Effector CD4-positive, alpha-beta T cell (primary cell): ENCODE measurements at places on chromosomes 5 and 9.

- no peak for DNase-seq
Observed at GRCh38 chr5:34632807-34633422, 23.2 kb upstream of the RAI14 start.

GRCh38 chr5:53041071-53041692, 52.0 kb downstream of the ITGA2 start:
- DNase-seq, result no peak

DNA sequence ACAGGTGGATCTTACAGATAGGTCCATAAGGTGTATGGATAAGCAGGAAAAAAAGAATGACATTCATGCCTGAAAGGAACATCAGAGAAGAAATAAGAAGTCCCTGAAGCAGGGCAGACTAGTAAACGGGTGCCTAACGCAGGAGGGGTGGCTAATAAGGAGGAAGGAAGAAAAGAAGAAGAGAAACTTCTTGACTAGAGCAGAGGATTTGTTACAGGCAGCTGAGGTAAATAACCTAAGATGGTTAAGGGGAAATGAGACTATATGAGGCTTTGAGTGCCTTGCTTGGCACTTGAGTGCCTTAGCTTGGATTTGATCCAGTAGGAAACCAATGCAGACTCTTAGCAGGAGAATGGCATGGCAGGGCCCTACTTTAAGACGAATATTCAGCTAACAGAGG, 313.5 kb upstream of the PDE4D start:
- no peak for DNase-seq

GRCh38 chr5:118450554-118451332, 537.6 kb downstream of the DTWD2 start:
- no peak for DNase-seq

GRCh38 chr9:124139001-124139400, 118.7 kb upstream of the NEK6 start:
- no peak for DNase-seq

DNA sequence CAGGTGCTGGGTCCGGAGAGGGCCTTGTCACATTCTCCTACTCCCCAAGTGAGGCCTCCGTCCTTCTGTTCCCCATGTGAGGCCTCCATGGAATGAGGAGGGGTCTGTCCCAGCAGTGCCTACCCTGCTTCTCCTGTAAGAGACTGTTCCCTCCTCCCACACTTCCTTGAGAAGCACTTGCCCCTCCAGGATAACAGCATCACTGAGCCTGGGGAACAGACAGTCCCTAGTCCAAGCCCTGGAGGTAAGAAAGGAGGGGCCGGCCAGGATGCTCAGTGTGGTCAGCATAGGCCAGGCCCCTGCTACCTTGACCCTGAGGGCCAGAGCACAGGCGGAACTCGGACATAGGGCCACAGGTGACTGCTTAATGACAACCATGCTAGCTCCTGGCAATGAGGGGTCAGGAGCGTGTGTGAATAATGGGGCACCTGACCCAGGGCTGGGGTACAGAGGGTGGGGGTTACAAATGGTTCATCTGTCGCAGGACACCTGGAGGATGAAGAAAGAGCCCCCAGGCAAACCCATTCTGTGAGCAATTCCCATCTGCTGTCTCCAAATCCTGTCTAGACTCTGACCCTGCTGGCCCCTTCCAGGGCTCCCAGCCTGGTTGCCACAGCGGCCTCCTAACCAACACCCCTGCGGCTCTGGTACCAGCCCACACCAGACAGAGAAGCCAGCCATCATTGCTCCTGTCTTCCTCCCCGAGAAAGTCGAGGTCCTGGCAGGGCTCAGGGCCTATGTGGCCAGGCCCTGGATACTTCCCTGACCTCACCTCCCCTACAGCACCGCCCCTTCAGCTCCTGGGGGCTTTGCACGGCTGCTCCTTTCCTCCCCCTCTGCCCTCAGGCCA, 20.3 kb downstream of the RALGDS start:
- DNase-seq, result no peak

DNA sequence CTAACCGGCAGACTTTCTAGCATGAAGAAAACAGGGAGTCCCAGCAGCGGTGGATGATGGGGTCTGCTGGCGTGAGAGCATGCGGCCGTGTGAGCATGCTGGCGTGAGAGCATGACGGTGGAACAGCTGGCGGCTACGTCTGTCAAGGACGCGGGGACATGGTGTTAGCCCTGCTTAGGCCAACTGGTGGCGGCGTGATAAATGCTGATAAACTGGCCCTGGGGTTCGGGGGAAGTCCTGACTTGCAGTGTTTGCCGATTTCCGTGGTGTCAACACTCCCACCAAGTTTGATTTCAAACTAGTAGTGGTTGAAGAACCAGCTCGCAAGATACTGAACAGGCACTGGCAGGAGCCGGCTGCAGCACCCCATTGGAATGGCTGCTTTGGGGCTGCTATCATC, 122.4 kb upstream of the RAPGEF1 start:
- no peak for DNase-seq

GRCh38 chr9:92479346-92479745, 3.0 kb downstream of the ASPN start:
- no peak for DNase-seq

DNA sequence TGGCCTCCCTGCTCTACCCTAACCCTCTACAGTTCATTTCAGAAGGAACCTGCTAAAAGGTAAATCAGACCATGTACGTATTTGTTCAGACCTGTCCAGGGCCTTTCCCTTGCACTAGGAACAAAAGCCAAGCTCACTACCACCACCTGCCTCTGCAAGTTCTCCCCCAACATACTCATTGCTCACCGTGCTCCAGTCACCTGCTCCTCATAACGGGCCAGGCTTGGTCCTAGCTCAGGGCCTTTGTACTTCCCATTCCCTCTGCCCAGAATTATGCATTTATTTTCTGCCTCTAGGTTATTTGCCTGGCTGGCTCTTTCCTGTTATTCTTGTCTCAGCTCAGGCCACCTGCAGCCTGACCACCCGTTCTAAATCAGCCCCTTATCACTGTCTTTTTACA, 4.8 kb upstream of the FGF1 start:
- no peak for DNase-seq

GRCh38 chr5:31758803-31759425, 120.0 kb downstream of the PDZD2 start:
- no peak for DNase-seq
